ENCODE measurements at places on chromosomes 2 and 18.

DNA sequence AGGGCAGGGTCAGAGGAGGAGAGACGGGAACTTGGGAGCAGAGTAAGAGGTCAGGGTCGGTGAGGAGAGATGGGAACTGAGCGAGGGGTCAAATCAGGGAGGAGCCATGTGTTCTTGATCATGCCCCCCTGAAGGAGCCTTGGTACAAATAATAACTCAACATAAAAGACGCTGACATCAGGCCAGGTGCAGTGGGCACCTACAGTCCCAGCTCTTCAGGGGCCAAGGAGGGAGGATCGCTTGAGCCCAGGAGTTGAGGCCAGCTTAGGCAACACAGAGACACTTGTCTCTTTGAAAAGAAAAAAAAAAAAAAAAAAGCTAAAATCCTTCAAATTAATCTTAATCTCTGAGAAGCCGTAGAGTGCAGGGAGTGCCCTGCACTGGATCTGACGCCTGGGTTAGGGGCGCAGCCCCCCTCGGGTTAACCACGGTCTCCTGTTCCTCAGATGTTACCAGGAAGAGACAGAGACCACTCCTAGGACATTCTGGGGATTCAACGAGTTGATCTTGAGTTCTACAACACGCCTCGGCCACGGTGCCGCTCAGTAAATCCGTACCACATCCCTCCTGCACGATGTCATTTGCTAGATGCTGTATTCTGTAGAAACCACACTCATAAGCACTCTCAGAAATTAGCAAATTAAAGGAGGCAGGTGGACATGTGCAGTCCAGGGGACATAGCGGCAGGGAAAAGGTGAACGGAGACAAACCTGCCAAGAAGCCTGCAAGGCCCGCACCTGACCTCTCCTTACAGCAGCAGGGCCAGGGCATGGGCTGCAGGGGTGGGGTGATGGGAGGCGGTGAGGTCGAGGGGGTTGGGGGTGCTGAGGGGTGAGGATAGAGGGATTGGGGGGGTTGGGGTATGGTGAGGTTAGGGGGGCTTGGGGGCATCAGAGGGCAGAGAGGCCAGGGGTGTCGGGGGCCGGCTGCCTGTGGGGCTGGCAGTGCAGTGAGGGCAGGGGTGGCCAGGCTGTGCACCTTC, 29.2 kb downstream of the SLC66A2 start:
- no peak for DNase-seq

DNA sequence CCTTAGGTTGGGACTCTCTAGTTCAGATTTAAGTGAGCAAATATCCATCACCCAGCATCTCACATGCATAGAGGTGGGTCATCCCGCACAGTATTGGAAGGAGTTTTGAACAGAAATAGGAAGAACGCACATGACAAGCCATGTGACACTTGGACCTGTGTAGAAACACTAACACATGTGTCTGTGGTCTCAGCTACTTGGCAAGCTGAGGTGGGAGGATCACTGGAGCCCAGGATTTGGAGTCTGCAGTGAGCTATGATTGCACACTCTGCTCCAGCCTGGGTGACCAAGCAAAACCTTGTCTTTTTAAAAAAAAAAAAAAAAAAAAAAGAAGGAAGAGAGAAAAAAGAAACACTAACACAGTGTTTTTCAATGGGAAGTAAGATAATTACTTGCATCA, 5.4 kb upstream of the MTCL1 start:
- no peak for DNase-seq

GRCh38 chr18:11902522-11903292, 5.4 kb downstream of the MPPE1 start:
- no peak for DNase-seq

DNA sequence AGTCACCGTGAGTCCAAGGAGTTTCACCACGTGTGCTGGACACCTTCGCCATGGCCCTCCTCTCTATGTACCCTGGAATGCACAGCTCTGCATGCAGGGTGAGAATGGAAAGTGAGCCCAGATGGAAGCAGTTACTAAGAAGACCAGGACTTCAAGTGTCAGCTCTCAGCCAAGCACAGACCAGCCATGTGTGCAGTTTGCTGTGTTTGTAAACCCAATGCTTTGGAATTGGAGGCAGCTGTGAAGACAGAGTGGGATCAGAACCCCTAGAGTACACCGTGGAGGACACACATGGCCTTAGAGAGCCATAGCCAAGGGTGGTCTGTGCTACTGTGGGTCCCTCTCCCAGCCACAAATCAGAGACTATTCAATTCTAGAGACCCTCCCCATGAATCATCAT, 655.5 kb upstream of the ID2 start:
- no peak for DNase-seq

DNA sequence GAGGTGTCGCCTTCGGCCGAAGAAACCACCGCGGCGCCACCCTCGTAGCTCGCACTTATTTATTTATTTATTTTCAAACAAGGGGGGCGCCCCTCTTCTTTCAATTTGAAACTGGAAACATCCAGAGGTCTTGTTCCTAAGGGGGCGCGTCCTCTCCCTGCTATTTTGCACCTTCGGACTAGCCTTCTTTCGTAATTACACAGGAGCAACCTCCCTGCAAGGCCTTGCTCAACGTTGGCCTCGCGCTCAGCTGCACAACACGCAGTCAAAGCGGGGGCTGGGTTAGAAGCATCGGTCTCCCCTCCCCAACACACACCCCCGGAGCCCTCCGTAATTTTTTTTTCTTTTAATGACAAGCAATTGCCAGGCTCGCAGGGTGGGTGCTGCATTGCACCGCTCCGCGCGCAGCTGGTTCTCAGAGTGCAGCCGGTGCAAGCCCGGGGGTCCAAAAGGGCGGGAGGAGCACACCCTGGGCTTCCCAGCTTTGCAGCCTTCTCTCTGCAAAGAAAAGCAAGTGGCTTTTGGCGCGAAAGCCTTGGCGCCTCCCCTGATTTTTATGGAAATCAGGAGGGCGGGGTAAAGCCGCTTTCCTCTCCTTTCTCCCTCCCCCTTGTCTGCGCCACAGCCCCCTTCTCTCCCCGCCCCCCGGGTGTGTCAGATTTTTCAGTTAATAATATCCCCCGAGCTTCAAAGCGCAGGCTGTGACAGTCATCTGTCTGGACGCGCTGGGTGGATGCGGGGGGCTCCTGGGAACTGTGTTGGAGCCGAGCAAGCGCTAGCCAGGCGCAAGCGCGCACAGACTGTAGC, at the start of gene MYCN:
Gene MYCN (plus strand): TSS at position 697 of the 807 bp plus-strand sequence. CDS start 1,515 bp downstream, outside the sequence.
- peak; percentile 11 for DNase-seq

DNA sequence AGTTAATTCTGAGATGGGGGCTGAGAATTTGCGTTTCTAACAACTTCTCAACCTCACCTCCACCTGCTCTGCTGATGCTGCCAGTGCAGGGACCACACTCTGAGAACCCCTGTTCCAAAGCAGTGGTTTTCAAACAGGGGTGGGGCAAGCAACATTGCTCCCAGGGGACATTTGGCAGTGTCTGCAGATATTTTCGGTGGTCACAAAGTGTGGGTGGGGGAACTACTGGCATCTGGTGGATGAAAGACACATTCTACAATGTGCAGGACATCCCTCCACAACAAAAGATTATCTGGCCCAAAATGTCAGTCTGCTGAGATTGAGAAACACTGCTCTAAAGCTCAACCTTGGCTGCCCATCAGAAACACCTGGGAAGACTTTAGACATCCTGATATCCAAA, 188.7 kb upstream of the SATB2 start:
- no peak for DNase-seq

DNA sequence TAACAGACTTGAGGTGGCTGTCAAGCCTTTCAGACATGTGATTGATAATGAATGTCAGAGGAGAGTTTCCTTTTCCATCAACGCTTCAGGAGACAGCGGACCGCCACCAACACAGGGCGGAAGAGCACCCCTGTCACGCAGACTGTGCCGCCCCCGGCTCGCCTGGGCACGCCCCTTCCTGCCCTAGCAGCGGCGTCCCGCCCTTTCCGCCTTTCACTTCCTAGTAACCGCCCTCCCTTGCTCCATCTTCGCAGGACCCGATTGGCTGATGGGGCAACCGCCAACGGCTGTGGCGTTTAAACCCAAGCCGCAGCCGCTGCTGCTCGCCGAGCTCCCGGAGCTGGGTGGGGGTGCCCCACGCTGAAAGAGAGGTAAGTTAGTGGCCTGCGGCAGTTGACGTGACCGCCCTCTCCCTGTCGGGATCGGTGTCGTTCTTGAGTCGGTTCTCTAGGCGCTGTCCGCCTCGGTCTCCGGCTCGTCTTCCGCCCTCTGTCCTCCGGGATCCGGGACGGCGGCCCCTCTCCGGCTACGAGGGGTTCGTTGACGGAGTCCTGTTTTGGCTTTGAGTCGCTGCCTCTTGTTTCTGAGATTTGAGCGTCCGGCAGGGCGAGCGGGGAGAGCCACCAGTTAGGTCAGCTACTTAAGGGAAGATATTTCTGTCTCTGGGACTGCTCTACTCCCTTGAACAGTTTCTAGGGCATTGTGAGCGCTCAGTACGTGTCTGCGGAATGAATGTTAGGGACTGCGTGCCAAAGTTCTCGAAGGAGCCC, at the start of gene SGO2:
Gene SGO2 (plus strand): TSS at position 326 of the 770 bp plus-strand sequence. CDS start 6,769 bp downstream, outside the sequence.
- peak; percentile 92 for DNase-seq

DNA sequence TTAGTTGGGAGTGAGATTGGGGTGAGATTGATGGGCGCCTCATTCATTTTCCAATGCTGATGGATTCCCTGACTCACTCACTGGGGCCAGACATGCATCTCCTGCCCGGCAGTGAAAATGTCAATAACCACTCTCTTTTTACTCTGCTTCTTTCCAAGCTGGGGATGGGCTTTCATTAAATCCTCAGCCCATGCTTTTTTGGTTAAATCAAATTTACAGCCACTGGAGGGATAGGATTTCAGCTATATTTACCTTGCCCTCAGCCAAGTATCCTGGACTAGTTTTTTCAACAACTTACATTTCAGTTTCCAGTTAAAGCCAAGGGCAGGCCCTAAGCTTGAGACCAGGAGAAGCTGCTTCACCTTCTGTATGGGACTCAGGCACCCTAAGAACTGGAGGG, 162.8 kb downstream of the TSN start:
- DNase-seq: no peak

- no peak for DNase-seq
These were observed 148.6 kb downstream of the NCK2 start for GRCh38 chr2:105893011-105893995.

DNA sequence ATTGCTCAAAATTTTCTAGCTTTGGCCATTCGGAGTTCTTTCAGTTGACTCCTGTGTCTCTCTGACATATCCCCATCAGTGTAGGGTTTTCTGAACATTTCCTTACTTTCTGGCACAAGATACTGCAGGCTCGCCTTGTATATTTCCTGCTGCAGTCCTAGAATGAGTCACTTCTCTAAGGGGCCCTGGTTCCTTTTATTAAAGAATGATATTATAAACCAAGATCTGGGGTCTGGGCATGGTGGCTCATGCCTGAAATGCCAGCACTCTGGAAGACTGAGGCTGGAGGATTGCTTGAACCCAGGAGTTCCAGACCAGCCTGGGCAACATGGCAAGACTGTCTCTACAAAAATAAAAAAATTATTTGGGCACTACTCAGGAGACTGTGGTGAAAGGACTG, 3.0 kb upstream of the RPL37A start:
- no peak for DNase-seq

GRCh38 chr2:44470151-44470550, 108.4 kb downstream of the CAMKMT start:
- DNase-seq: no peak

DNA sequence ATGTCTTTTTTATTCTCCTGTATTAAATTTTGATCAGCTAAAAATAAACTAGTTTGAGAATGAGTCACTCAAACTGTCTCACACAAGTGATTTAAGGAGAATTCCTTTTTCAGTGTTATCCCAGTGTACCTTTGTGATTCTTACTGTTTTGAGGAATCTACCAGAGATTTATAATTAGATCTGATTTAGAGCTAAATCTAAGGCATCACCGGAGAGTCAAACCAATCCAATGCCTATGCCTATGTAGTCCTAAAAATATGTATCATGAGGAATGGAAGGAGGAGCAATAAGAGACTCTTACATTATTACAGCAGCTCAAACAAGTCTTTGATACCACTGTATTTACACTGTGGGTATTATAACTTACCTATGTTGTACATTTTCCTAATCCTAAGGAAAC, 63.4 kb upstream of the CYP20A1 start:
- no peak for DNase-seq

DNA sequence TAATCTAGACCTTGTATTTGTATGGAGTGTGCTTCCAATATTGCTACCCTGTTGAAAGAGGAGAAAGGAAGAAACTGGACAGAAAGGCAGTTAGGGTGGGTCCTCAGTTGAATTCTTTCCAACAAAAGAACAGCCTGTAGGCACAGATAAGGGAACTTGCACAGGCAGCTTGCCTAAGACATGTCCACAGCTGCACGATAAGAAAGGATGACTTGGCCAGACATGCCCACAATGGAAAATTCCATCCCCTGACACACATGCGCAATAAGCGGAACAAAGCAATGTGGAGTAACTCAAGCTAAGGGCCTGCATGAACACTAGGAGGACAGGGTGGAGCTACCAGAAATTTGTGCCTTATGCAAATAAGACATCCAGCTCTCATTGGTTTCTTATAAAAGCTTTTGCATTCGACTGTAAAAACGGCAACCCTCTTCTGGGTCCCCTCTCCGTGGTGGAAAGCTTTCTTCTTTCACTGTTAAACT, 1084.7 kb upstream of the NXPH2 start:
- no peak for DNase-seq

DNA sequence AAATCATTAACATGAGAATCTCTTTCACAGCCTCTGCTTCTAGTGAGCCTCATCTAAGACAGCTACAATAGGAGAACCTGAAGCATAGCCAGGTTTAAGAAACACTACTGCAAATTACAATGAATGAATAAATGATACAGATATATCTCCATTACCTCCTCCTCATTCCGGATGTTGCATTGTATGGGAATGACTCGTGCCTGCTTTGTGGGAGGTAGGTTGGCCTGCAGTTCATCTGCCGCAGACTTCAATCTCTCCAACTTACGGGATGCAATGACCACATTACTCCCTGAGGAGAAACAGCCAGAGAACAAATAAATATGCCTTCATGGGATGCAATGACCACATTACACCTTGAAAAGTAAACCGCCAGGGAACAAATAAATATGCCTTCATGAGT, 15.4 kb downstream of the PECR start:
- peak; percentile 64 for DNase-seq

DNA sequence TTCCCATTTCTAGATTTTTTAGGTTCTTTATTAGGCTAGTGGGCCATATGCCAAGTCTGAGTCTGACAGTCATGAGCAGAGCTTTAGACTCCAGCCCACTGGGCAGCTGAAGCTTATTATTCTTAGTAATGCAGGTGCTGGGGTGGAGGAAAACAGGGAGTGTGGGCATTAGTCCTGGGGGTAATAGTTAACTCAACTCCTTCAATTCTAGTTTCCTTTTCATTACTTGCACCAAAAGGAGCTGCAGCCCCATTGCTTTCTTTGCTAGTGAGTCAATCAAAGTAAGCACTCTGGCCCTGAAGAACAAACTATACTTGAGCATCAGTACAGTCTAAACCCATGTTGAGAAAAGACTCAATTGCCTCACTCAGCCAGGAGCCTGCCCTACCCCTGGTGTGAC, 35.5 kb downstream of the ICOS start:
- no peak for DNase-seq

Data from brain microvascular endothelial cell (primary cell).